ENCODE measurements at places on chromosomes 6 and 20.

DNA sequence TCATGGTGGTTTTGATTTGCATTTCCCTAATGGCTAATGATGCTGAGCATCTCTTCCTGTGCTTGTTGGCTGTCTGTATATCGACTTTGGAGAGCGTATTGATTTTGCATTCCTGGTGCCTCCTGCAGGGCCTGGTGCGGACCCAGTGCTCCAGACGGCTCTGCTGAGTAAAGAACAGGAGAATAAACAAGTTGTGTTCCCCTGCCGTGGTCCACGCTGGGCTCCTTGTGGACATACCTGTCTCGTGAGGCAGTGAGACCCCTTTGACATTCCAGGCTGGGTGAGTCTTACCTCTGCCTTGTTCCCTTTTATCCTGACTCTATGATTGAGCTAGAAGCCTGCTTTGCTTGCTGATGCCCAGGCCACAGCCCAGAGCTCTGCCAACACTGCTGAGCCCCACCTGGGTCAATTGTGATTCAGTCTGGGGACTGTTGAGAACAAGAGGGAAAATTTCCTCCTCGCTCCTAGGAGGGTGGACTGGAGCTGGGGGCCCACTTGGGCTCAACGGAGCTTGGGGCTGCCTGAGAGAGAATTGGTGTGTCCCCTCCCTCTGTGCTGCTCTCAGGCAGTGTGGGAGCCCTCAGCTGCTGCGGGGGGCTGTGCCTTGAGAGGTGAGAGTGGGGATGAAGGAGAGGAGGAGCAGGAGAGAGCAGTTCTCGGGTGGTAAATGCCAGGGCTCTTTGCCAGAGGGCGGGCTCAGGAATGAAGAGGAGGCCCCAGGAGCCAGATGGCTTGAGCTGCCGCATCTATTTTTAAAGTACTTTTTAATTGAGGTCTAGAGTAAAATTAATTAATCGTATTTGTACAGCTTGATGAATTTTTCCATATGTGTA is 43.7 kb upstream of the PMEPA1 start:
- DNase-seq: no peak

- no peak for DNase-seq
Observed at GRCh38 chr6:109715616-109716015, 24.5 kb downstream of the FIG4 start.

DNA sequence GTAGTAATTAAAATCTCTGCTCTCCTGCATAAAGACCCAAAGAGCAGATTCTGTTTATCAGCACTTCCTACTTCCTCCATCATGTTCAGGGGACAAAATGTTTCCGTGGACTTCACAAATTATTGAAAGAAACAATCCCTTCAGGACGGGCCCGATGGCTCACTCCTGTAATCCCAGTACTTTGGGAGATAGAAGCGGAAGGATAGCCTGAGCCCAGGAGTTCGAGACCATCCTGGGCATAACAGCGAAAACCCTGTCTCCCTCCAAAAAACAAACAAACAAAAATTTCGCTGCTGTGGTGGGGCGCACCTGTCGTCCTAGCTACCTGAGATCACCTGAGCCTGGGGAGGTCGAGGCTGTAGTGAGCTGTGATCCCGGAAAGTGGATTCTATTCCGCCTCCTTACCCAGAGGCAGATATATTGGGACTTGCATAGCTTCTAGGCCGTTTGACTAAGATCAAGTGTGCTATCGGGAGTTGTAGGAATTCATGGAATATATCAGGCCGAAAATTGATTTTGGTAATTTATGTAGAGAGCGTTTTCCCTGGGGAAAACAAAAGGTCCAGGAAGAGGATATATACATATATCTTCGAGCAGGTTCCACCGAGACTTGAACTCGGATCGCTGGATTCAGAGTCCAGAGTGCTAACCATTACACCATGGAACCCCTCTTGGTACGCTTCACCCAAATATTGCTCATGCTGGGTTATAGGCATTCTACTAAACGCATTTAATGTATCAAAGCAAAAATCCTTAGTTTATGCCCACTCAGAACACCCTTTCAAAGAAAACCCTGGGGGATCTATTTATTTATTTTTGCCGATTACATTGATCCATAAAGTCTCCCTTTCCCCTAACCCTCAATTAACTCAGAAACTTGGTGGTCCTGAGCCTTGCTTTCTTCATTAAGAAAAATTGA is 74.5 kb upstream of the ZNF184 start:
- peak; percentile 9 for DNase-seq

DNA sequence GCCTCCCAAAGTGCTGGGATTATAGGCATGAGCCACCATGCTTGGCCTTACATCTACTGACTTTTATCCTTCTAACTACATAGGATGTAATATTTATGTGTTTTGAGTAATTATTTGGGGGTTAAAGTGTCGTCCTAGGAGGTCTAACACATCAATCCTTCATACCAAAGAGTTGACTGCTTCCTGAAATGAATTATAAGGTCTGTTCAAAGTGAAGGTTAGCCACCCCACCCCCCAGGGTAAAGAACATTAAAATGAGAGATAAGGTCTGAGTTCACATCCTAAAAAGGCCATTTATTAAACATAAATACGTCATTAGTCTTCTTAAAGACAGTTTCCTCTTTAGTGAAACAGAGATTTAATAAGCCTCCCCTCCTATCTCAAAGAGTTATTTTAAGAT is 33.8 kb downstream of the TNFAIP3 start:
- DNase-seq: no peak

GRCh38 chr20:33019465-33020277 is 11.8 kb upstream of the BPIFB6 start:
- no peak for DNase-seq

DNA sequence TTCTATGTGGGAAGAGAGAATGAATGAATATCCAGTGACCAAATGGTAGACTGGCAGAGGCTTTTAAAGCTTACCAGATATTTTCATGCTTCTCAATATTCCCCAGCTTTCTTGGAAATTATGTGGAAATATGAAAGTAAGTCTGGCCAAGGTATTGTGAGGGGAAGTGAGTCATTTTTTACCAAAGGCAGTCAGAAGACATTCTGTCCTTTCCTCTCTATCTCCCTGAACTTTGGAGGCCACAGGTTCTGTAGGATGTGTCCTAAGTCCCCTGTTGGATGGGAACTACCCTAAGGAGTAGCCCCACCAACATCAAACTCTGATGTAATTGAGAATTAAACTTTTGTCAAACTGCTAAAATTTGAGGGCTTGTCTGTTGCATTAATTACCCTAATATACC is 593.8 kb upstream of the NRSN1 start:
- DNase-seq: no peak

DNA sequence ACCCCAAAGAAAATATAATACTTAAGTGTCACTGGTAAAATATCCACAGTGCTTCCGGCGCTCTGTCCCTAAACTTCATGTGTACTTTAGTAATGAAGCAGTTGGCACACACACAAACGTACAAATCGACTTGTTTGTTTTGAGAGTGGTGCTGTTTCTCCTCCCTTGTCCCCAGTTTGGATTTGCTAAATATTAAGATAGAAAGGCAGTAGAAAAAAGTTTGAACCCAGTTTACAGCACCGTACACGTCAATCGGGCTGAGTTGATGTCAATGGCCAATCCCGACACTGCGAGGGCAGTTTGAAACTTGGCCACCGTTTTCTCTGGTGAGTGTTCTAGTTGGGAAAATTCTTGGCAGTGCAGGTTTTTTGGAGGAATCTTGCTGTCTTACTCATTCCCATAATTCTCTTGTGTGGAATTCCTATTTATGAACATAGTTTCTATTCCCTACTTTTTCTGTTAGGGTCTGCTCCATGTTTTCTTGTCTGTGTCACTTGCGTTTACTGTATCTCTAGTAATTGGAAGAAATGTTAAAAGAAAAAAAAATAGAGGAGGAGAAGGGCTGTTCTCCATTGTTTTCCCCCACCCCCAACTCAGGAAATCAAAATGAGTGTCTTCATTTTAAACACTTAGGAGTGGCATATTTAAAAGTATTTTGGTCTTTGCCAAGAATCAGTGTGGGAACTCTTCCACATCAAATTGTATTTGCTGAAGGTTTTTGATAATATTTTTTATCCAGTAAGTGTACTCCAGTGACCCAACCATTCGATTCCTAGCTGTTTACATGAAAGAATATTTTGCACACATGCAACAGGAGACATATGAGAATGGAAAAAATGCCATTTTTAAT is 72.3 kb downstream of the OR2B2 start:
- DNase-seq: no peak

- DNase-seq: no peak
Observed at GRCh38 chr20:61331543-61331942, 79.5 kb downstream of the CDH4 start.

DNA sequence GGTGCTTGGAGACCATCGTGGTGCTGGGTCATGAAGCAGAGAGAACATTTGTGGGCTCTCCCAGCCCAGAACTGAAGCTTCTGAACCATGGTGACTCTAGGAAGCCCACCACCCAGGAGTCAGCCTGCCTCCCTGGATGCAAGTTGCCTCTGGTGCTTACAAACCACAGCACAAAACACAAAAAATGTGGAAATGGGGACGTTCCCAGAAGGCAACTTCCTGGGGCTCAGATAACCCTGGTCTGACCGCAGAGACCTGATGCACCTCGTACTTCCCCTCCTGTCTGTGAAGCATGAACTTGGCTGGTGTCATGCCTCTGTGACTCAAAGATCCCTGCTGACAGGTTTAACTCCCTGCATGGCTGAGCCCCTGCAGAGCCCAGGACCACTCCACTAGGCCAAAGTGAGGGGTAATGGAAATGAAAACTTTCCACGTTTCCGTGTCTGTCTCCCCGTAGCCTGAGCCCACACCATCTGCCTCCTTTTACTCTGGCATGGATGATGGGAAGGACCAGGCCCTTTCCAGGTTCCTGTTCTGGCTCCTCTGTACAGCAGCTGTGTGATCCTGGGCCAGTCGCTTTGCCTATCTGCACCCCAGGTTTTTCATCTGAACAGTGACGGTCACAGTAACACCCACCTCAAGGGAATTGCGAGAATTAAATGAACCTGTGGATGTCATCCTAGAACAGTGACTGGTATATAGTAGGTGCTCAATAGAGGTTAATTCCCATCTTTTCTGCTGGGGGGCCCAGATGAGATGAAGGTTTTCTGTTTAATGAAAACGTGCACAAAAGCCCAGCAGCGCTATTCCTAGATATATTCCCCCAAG is 57.7 kb downstream of the PPP1R16B start:
- DNase-seq: no peak

- no peak for DNase-seq
Observed at GRCh38 chr6:10534419-10534762, 13.2 kb downstream of the GCNT2 start.

DNA sequence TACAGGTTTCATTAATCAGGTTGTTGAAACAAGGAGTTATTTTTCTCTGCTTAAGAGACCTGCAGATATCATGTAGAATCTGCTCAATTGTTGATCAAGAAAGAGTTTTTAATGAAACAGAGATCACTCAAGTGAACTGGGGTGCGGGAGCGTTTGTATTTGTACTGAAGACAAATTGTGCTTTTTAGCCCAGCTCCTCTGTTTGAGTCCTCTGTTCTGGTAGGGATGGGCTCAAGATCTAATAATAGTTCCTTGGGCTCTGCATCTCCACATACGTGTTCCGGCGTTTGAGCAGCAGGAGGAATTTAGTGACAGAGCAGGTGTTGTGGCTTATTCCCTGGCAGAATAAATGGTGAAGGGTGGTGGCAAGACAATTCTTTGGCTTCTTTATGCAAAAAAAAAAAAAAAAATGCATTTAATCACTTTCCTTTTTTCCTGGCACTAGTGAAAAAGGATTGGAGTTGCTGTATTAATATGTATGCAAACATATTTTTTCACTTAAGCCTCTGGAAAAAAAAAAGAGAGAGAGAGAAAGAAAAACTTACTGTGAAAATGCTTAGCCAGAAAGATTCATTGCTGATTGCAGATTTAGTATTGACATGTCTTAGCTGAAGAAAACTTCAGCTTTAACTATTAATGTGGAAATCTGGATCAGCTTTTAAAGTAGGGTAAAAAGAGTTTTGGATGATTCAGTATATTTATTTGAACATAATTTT is 4.0 kb downstream of the CITED2 start:
- no peak for DNase-seq

DNA sequence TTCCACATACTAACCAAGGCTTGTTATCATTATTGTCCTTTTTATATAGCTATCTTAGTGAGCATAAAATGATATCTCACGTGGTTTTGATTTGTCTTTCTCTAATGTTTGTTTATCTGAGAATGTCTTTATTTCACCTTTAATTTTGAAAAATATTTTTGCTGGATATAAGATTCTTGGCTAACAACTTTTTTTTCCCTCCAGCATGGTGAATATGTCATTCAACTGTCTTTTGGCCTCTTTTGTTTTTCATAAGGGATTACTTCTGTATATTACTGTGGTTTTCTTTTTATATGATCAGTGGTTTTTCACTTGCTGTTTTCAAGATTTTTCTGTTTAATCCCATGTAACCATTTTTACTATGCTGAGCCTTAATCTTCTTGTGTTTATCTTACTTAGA is 141.0 kb downstream of the GRM1 start:
- DNase-seq: no peak

GRCh38 chr6:69542494-69542893 is 254.3 kb downstream of the LMBRD1 start:
- DNase-seq: no peak

DNA sequence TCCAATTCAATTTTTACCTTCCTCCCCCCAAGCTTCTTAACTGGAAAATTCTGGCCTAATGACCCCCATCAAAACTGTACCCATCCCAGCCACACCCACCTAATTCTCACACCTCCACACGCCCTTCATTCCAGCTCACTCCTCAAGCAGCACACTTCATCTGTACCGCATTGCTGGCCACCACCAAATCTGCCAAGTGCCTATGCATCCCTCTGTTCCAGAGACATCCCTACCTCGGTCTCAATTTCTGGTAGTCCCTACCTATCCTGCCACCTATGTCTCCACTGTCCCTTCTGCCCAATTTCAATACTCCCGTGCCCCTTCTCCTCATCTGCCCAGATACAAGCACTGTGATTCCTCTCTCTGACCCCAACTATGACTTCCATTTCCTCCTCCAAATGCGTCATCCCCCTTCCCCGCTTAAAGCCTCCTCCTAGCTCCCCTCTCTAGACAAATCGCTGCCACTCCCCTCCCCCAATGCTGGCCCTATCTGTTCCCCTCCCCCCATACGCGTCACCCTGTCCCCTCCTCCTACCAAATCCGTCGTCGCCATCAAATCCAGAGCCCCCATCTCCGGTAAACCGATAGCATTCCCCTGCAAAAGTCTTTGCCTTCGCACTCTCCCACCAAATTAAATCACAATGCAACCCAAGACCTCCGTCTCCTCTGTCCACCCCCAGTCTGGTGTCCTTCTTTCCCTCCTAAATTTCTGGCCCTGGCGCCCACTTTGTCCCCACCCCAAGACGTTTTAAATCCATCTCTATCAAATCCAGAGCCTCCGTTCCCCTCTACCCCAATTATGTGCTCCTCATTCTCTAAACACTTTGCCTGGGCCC is 1.2 kb downstream of the MTCH1 start:
- DNase-seq: no peak

DNA sequence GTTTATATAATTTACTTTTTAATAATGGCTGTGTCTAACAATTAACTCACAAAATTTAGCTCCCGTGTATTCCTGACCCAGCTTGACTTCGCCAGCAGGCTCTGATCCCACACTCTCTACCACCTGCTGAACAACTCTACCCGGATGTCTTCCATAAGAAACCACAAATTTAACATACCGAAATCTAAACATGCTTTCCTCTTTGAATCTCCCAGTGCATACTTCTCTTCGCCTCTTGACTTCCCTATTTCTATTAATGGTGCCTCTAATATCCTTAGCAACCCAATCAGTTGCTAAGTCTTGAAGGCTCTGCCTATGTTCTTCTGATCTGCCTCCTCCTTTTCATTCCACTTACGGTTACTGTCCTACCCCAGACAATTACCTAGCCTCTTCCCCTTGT is 4.6 kb upstream of the MYB start:
- DNase-seq: no peak

Data from activated CD8-positive, alpha-beta memory T cell treated with anti-CD3 and anti-CD28 coated beads for 48 hours (primary cell).